ENCODE measurements at places on chromosomes 2 and 18. TPM values are rescaled to one million over a fixed set of nuclear protein-coding genes. Genes with fewer than 3 reads are reported as not detected.

Gene VWA3B
- not detected for total RNA-seq

Gene SULT1C4
- total RNA-seq: 0.33 TPM

Gene LRRFIP1
- 29.2 TPM for total RNA-seq

Gene TMEM178A
- total RNA-seq: 0.36 TPM

Gene ALPG
- not detected for total RNA-seq

Gene BABAM2
- total RNA-seq: 45.3 TPM

Gene SERPINB13
- total RNA-seq: not detected

Gene EXOC6B
- total RNA-seq: 28.4 TPM

Gene AP1S3
- 16.8 TPM for total RNA-seq

Gene SLC30A3
- total RNA-seq: 0.09 TPM

Gene MAPK4
- not detected for total RNA-seq

Gene UBR3
- total RNA-seq: 29.2 TPM

Gene COL3A1
- total RNA-seq: 14,045 TPM

Gene PDIA6
- total RNA-seq: 203 TPM

GRCh38 chr18:26729008-26729407 lies 136.5 kb downstream of the AQP4 start:
- no peak for DNase-seq

DNA sequence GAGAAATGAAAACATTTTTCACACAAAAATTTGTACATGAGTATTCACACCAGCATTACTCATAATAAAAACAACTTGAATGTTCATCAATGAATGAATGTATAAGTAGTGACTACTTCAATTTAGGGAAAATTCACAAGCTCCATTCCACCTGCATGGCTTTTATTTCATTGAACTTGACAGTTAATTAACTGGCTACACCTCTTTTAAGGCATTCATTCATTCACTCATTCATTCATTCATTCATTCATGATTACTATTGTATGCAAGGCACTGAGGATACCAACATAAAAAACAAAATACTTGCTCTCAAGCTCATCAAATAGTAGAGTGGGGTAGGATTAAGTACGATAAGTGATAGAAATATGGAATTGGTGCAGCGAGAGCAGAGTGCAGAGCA lies 198.3 kb upstream of the DLGAP1 start:
- no peak for DNase-seq

GRCh38 chr2:134869946-134870736 lies 31.7 kb downstream of the ACMSD start:
- peak; percentile 45 for DNase-seq

DNA sequence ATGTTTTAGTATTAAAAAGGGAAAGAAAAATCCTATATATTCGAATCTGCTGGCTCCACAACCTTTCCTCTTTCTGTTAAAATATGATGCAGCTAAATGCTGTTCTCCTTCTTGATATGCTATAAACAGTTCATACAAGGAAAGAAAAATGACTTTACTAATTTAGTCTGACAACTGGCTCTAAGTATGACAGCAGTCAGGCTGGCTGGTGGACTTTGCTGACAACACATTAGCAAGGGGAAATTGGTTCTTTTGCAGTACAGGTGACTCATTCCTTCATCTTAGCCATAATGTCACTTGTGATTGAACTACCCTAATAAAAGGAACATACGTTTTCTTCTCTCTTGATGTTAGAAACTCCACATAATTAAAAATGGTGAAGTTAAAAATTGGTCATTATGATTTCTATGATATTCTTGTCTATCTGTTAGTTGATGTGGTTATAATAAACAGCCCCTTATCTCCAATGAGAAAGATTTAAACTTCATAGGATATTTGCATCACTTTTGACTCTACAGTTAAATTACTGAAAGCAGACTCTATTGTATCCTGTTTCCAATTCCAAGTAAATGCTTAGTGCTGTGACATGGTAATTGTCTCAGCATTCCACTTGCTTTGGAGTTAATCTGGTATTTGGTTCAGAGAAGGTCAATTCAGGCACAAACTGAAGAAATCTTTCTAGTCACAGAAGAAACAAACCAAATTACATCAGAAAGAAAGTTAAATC lies 315.3 kb upstream of the GULP1 start:
- no peak for DNase-seq

DNA sequence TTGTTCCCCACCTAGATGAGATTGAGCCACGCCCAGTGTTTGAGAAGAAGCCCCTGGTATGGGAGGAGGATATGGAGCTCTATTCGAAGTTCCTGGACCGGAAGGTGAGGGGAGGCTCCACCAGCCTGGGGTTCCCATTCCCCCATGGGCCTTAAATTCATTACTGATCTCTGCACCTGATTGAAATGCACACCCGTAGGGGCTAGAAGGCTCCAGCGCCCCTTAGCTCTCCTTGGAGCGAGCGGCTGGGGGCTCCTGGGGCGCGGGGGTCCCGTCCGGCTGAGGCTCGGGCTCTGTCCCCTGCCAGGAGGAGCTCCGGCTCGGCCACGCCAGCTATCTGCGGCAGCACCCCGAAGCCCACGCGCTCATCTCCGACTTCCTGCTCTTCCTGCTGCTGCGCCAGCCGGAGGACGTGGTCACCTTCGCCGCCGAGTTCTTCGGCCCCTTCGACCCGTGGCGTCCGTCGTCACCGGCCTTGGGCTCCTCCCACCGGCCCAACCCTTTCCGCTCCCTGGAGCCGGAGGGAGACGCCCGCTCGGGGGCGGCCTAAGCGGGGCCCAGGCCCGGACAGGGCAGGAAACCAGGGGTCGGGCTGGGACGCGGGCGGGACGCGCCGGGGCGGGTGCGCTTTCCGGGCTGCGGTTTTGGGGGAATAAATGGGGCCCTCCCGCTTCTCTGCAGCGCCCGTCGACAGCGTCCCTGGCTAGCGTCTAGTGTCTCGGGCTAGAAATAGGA lies 10.9 kb downstream of the CATIP start:
- peak; percentile 37 for DNase-seq

GRCh38 chr2:191184457-191184856 lies 33.7 kb upstream of the STAT4 start:
- DNase-seq: no peak

- DNase-seq: no peak
These were observed 58.4 kb downstream of the TCF4 start for GRCh38 chr18:55529581-55529980.

GRCh38 chr2:159555651-159556392 lies 60.5 kb downstream of the BAZ2B start:
- no peak for DNase-seq

DNA sequence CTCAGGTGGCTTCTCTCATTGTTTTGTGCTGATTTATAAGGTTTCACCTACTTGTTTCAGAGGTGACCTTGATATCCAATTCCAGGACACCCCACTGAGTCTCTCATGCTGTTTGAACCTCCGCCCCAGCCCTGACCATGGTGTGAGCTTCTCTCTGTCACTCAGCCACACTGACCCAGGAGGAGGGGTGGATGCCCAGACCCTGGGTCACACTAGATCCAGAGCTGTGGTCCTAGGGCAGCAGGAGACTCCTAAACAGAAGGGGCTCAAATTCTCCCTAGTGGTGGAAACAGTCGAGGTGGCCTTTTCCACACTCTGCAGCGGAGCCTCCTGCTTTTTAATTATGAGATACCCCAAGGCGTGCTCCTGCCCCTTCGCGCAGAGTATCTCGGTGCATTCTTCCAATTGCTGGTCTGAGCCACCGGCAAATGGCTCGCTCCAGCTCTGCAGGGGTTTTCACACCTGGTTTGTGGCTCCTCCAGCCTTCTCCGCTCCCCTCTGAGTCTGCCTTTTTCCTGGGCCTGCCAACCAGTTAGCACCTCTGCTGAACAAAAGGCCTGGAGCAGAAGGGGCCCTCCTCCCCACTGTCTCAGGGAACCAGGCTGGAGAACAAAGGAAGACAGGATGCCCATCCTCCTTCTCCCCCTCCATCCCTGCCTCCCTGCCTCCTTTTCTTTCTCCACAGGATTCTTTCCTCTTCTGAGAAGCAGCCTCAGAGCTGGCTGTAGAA lies 147.3 kb upstream of the SPRED2 start:
- no peak for DNase-seq

DNA sequence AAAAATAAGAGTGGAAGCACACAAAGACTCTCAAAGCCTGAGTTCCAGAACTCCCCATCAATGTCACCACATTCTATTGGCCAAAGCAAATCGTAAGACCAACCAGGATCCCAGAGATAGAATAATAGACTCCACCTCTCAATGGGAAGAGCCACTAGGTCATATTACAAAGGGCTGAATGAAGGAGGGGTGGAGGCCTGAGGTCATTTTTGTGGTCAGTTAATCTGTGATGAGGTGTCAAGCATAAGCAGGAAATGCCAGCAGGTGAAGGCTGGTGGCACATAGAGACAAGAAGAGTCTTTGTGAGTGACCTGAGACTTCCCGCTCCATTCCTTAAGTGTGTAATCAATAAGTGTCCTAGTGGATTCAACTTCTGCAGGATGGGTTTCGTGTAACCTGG lies 144.3 kb downstream of the TFCP2L1 start:
- no peak for DNase-seq

DNA sequence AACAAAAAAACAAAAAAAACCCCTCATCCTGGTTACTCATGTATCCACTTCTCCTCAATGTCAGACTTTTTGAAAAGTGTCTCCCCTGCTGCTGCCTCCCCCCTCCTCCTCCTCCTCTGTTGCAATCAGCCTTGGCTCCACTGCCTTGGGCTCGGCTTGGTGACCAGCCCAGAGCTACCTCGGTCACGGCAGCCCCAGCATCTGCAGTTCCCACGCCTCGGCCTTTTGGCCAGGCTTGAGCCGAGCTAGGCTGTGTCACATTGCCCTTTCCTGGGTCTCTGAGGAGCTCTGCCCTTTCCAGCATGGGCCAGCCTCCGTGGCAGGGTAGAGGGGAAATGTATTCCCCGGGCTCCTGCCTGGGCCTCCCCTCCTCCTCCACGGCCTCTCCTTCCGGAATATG lies 22.7 kb upstream of the INHBB start:
- peak; percentile 76 for DNase-seq

DNA sequence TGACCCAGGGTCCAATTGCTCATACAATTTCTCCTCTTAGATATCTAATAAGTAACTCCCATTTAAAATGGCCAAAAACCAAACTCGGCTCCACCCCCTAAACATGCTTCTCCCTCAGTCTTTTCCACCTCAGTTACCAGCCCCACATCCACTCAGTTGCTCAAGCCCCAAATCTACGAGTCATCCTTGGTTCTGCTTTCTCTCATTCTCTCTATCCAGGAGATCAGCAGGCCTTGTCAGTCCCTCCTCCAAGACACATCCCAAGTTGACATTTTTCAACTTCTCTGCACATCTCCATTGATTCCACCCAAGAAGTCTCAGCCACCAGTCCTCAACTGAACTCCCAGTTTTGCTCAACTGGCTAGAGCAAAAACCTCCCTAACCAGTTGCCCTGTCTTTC lies 40.5 kb upstream of the RTN4 start:
- peak; percentile 75 for DNase-seq

- no peak for DNase-seq
These were observed 802.1 kb upstream of the FAM98A start for GRCh38 chr2:34401186-34401585.

DNA sequence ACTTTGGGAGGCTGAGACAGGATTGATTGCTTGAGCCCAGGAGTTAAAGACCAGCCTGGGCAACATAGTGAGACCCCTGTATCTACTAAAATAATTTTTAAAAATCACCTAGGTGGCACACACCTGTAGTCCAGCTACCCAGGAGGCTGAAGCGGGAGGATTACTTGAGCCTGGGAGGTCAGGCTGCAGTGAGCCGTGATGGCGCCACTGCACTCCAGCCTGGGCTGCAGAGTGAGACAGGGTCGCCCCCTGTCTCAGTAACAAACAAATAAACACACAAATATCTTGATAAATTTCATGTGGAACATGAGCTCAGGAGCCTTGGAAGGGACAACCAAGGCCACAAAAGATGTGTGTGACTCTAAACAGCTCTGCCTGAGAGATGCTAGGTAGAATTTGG lies 11.7 kb upstream of the ANKRD53 start:
- no peak for DNase-seq

GRCh38 chr2:41394541-41394940 lies 653.3 kb upstream of the PKDCC start:
- no peak for DNase-seq

DNA sequence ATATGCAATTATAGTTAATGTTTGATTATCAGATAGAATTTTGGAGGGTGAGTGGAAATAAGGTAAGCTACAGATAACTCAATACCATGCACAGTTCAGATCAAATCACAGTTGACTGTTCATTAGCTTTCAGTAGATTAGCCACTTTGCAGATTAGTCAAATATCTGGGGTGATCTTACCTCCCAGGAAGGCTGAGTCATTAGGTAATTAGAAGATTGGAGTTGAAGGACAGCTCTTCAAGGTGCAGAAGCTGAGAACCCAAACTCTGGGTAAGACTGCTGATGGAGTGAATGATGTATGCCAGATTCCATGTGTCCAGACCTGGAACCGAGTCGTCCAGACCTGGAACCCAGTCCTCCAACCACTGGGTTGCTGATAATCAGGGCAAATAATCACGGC lies 262.8 kb upstream of the UBE2E3 start:
- DNase-seq: no peak

GRCh38 chr2:164847981-164848741 lies 6.5 kb upstream of the COBLL1 start:
- DNase-seq: no peak

DNA sequence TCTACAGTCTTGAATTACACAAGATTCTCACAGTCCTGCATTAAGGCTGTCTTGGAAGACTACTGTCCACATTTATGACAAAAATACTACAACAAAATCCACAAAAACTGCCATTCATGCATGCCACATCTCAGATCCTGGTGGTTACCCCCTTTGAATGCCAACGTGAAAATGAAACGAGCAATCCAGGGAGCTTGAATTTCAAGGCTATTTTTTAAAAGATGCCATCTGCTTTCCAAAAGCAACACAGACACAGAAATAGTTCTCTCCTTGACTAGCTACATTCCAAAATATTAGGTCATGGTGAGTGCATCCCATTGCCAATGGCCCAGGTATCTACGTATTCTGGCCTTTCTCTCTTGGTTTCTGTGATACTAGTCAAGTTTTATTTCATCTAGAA lies 36.3 kb downstream of the IRS1 start:
- DNase-seq: peak; percentile 46

DNA sequence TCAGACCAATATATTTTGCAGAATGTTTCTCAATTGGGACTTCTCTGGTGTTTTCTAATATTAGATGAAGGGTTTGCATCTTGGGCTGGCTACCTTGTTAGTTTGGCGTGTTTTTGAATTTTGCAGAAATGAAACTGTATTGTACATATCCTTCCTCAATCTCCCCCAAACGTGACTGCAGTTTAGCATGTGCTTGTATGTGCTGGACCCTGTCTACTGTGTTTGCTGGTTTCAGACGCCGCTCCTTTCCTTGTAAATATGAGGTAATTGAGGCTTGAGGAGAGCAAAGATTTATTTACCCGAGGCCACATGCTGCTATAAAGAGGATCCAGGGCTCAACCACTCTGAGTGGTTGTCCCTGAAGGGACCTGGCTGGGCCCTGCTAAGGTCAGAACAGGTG lies 57.2 kb downstream of the NGEF start:
- DNase-seq: no peak

Measured in fibroblast of the aortic adventitia (primary cell).